ENCODE measurements at places on chromosomes 1 and 21.

DNA sequence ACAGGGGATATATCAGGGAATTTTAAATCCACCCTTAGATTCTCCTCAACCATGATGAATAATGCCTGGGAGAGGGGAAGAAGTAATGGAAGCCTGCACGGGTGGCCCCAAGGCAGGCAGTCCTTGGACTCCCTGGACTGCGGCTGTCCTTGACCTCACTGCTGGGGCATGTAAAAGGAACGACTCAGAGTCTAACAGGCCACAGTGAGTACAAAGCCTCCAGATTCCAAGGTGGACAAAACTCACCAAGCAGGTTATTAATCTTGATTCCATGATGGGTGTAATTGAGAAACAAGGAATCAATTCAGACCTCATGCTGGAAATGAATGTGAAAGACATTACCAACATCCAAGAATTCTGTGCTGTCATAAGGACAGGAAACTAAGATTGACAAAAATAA lies 13.0 kb upstream of the ARHGAP29 start:
- no peak for DNase-seq

DNA sequence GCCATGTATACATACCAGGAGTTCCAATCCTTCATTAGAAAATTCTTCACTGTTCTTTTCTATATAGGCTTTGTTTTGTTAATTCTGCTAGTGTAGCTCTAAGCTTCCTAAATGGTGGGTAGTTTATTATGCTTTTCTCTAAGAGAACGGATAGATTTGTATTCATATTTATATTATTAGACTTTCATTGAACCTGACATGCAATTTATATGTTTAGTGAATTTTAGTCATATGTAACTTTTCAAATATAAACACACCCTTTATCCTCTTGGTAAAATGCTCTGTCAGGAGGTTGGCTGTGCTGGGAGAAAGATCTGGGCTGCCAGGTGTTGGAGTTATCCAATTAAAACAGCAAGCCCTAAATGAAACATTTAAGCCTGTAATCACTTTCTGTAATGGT lies 369.7 kb upstream of the RGS18 start:
- DNase-seq: no peak

DNA sequence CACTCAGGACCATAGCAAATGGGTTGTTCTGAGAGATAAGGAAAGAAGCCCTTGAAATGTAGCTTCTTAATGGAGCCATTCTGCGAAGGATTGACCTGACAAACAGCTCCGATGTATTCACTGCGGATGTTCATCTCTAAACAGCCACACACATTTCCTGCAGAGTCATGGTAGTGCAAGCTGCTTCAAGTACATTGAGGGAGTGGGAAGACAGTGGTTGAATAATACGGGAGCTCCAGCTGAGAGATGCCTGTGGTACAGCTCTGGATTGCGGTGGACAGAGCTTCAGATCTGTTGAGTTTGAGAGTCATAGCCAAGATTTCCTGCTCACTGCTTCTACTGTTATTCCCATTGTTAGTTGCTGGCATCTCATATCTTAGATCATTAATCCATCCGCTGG lies 86.6 kb downstream of the ZBTB18 start:
- no peak for DNase-seq

DNA sequence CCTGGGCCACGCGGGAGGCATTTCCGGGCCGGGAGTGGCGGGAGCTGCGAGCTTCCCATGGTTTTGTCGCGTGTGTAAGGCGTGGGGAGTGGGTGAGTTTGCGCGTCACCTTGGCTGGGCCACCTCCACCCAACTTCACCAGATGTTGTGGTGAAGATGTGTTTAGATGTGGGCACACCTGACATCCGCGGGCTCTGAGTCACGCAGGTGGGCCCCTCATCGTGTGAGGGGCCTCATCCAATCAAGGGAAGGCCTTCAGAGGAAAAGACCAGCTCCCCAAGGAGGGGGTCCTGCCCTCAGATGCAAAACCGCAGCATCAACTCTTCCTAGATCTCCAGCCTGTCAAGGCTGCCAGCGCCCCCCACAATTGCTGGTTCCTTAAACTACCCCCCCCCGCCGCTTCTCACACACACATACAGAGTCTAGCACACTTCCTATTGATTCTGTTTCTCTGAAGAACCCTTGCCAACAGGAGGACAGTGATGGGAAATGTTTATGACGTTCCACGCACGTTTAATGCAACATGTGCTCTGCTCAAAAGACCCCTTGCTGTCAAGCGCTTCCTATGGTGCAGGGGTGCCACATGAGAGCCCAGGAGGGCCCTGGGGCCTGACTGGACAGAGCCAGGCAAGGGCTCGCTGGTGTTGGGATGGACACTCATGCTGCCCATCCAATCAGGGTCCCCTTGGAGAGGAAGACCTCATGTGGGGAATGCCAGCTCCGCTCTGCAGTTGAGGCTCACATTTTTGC lies 11.9 kb downstream of the ACTRT2 start:
- DNase-seq: peak; percentile 20

DNA sequence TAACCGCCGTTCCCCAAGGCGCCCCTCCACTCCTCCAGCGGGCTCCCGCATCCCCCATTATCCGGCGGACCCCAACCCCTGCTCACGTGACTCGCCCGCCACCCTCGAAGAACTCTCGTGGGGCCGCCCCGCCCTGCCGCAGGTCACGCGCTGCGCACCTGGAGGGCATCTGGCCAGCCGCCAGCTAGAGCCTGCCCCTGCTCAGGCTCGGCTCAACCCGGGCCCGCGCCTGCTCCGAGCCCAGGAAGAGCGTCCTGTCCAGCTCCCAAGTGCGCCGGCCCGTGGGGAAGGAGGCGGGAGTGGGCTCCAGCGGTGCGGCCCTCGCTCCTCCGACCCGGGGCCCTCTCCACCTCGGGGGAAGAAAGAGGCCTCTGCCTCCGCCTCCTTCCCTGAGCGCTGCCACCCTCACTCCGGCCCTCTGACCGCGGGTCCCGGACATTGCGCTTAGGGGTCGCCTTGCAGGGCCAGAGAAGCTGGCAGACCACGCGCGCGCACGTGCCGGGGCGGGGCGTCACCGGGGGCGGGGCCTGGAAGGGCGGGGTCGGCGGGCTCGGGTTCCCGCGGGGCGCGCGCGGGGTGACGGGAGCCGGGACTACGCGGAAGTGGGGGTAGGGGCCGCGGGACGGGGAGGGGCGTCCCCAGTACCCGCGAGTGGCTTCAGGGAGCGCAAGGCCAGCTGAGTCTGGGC lies 28.4 kb downstream of the HMGN2 start:
- peak; percentile 95 for DNase-seq

DNA sequence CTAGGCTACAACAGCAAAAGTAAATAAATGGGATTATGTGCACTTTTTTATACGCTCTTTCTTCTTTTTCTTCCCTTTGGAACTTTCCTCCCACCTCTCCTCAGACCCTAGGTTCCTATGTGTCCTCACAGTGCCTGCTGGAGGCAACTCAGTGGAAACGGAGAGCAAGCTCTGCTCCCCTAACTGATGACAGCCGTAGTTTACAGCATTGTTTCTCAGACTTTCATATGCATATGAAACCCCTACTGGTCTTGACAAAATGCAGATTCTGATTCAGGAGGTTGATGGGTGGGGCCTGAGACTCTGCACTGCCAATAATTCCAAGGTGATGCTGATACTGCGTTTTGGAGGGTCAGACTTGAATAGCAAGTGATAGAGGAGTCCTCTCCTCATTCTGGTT lies 34.3 kb upstream of the HMCN1 start:
- peak; percentile 55 for DNase-seq

DNA sequence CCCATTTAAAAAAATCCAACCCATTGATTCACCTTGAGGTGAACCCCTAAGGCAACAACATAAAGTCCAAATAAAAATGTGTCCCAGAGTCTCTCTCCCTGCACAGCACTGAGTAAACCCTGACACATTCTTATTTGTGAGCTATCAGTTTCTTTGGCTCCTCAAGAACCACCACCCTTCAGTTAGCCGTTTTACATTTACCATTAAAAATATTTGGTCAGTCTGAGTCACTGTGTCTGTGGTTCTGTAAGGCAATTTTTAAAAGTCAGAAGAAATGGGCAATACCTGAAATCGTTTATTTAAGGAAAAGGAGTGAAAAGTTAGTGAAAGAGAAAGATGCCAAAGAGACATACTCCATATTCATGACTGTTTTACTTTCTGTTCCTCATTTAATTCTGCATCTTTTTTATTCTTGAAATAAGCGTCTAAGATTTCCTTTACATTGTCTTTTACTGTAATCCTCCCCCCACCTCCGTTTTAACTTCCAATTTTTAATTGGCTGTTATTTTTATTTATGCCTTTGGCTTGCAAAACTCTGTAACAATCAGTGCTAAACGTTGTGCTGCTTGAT lies 91.7 kb upstream of the IVNS1ABP start:
- DNase-seq: no peak

- DNase-seq: no peak
Observed at GRCh38 chr1:113508364-113509164, 118.2 kb downstream of the MAGI3 start.

- no peak for DNase-seq
Observed at GRCh38 chr1:147751346-147751745, 9.1 kb downstream of the GJA5 start.

DNA sequence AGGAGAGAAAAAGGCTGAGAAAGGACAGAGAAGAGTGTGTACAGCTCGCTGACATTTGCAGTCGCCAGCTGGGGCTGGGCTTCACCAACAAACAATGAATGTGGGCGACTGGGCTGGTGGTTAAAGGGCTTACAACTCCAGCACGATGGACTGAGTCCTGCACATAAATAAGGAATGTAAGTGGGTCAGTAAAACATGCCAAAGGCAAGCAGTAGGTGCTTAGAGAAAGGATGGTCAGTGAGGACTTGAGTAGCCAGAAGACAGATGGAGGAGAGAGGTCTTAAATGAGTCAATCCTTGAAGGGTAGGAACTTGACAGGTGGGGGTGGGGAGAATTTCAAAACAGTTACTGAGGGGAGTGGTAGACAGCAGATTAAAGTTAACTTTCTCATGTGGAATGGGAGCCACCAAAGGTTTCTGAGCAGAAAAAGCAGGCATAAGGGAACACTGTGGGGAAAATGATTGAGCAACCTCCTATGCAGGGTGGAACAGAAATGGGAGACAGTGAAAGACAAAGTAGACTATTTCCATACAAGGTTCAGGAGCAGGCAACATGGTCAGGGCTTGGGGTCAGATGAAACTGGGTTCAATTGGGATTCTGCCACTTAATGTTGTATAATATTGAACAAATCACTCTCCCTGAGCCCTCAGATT lies 37.4 kb downstream of the GADD45A start:
- no peak for DNase-seq

DNA sequence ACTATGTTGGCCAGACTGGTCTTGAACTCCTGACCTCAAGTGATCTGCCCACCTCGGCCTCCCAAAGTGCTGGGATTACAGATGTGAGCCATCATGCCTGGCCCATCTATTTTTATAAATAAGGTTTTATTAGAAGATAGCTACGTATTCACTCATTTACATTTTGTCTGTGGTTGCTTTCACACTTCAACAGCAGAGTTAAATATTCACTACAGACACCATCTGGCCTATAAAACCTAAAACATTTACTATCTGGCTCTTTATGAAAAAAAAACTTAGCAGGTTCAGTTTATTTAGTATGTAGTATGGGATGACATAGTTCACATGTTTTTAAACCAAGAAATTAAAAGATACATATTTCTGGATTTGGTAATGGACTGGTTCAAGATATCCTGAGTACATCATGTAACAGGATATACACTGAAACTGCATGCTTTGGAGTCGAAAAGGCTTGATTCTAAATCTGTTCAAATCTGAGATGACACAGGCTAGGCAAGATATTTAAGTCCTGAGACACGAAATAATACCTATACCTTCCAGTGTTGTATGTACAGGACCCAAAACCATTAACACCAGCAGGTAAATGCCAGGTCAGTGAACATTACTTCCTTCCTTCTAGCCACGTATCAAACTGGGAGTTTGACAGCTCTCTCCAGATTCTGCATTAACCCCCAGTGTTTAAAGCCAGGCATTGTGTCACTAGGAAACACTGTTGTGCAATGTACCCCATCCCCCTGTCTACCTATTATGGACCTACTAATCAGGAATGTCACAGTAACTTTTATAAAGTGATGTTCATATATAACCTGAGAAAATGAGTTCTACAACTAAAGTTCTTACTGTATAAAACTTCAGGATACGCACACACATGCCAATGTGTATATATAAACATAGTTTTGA lies 54.3 kb upstream of the SDC3 start:
- no peak for DNase-seq

GRCh38 chr1:3787745-3788605 lies 8.3 kb downstream of the LRRC47 start:
- no peak for DNase-seq

- no peak for DNase-seq
Observed at GRCh38 chr1:5098981-5099385, 444.6 kb downstream of the AJAP1 start.

GRCh38 chr1:15504436-15504835 lies 19.6 kb downstream of the CASP9 start:
- DNase-seq: no peak

- DNase-seq: peak; percentile 50
Observed at GRCh38 chr1:17356387-17357026, 15.5 kb upstream of the PADI6 start.

- peak; percentile 90 for DNase-seq
Observed at GRCh38 chr1:29332204-29332603, 95.9 kb downstream of the PTPRU start.

DNA sequence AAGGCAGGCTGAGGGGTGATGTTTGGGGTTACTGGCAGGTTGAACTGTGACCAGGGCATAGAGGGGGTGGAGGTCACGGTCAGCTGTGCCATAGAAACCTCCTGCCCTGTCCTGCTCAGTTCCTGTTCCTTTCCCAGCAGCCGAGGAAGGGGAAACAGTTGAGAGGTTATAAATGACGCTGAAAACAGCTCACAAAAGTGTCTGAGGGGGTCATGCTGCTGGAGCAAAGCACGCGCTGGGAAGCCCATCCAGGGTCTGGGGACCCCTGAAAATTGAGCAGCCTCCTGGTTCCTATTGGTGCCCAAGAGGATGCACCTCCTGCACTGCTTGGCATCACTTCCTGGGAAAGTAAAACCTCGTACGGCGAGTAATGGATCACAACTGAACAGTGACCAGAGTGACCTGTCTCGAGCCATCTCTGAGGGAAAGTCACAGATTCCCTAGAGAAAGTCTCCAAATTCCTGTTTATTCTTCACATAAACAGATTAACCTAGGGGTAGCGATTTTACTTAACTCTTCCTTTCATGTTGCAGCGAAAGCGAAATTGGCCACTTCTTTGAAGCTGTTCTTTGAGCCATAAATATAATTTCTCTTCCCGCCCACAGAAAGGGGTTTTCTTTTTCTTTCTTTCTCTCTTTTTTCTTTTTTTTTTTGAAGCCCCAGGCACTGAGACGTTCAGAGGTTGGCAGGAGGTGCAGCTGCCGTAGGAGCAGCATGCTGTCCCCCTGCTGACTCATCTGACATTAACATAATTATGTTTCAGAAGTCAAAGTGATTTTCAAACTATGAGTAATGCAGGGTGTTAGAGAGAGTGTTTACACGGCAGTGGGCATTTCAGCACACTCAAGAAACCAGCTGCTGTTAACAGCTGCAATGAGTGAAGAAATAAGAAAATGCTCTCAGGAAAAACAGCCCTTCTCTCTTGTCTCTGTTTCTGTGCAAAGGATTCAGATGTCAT lies 41.8 kb upstream of the ATF3 start:
- DNase-seq: no peak

DNA sequence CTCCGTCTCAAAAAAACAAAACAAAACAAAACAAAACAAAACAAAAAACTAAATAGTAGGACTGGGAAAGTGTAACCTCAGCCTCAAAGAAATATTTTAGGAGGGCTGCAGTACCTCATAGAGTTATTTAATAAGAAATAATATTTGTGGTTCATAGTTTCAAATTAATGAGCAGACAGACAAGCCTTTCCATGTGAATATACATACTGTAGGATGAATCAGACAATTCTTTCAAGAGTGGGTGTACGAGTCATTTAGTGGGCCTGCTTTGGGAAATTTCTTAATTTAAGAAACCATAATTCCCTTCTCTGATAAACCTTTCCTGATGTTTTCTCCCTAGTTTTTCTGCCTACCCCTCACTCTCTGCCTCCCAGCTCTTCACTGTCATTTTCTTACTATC lies 52.5 kb downstream of the CDC14A start:
- DNase-seq: no peak

Data from endodermal cell (in vitro differentiated cells).